ENCODE measurements at places on chromosomes 2 and 18.

DNA sequence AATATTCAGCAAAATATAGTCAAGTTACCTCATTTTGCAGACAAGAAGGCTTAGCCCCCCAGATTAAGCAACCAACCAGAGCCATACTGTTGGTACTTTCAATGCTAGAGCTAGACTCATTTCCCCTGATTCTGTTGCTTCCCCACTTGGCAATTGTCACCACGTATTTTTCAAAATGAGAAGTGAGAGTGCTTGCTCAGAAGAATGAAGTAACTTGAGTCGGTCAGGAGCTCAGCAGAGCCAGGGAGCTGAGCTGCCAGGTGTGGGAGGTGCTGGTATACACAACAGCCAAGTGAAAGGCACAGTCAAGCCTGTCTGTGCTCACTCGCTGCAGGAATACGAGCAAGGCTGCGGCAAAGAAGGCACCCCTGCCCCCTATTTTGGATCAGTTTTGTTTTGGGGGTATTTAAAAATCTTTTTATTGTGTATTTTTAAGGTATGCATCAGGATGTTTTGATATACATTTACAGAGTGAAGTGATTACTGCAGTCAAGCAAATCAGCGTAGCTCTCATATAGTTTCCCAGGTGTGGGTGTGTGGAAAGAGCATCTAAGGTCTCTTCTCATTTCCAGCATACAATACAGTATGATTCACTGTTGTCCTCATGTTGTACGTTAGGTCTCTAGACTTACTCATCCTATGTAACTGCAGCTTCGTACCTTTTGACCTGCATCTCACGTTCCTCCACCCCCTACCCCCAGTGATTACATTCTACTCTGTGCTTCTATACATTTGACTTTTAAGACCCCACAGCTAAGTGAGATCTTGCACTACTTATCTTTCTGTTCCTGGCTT, 62.4 kb downstream of the MRPS9 start:
- no peaks in the 10 kb centered on the region for H3K27me3 ChIP-seq
- H3K36me3 ChIP-seq: no peaks in the 10 kb centered on the region
- H3K4me1 ChIP-seq: peaks cover 18% of the 10 kb centered on the region
- no peak overlapping the region for H3K4me3 ChIP-seq
- peak; percentile 85 for DNase-seq

- H3K4me1 ChIP-seq: peaks cover 2% of the 10 kb centered on the region
- no peak overlapping the region for H3K4me3 ChIP-seq
- H3K27ac ChIP-seq: no peak overlapping the region
- H3K27me3 ChIP-seq: no peaks in the 10 kb centered on the region
- no peaks in the 10 kb centered on the region for H3K36me3 ChIP-seq
Measured at GRCh38 chr2:41710944-41711343, 336.9 kb upstream of the PKDCC start.

GRCh38 chr2:76323381-76323780, 612.7 kb upstream of the GCFC2 start:
- no peaks in the 10 kb centered on the region for H3K4me1 ChIP-seq
- H3K36me3 ChIP-seq: no peaks in the 10 kb centered on the region
- no peak overlapping the region for H3K27ac ChIP-seq

- H3K36me3 ChIP-seq: no peaks in the 10 kb centered on the region
- H3K4me1 ChIP-seq: no peaks in the 10 kb centered on the region
- no peak for DNase-seq
- H3K4me3 ChIP-seq: peak overlapping the region; percentile 6
Measured at GRCh38 chr2:9814129-9814868, 29.0 kb upstream of the TAF1B start.

DNA sequence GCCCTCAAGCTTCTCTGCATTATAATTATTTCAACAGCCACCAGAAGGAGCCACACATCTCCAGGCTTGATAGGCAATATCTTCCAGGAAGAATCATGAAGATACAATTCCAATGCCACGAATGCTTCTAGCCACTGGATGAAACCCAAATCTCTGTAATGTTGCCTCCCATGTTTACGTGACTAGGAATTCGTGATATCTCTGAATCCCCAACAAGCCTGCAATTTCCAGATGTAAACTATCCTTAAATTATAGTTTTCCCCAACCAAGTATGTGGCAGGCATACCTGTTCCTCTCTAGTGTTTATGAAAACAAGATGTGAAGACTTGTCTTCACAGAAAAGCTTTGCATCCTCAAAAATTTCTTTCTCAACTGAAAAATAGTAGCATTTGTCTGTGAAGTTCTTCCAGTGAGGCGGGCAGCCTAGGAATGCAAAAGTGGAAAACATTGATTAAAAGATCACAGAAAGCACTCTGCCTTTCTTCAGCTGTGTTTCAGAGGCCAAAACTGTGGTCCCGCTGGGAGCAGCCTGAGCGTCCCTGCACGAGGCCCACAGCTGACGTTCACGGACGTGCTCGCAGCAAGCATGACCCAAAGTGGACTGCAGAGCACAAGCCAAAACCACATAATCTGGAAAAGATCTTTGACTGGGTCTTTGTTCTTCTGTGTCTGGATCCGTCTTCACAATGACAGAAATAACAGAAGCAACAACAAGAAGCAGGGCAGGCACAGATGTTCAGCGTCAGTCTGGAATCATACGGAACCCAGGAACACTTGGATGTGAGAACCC, 65.1 kb upstream of the THOC1 start:
- no peak overlapping the region for H3K27ac ChIP-seq
- DNase-seq: no peak
- H3K27me3 ChIP-seq: no peaks in the 10 kb centered on the region
- no peaks in the 10 kb centered on the region for H3K4me1 ChIP-seq
- no peak overlapping the region for H3K4me3 ChIP-seq

Measured in MM.1S (cell line).